Ecto neural progenitor cell (in vitro differentiated cells): ENCODE measurements at places on chromosomes 2 and 18.

DNA sequence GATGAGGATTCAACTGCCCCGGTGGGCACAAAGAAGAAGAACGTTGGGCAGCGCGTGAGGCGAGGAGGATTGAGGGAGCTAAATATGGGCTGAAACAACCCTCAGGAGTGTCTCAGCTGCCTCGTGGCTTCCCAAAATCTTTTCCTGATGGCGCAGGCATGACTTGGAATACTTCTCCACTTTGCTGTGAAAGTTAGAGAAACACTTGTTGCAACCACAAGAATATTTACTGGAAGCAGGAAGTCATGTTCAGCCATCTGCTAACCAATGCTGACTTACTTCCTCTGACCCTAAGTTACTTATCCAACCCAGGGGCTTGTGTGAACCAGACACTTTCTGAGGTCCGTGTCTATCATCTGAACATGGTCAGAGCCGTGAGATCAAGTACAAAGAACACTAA is 148.8 kb downstream of the ARL4C start:
- no peak for DNase-seq

DNA sequence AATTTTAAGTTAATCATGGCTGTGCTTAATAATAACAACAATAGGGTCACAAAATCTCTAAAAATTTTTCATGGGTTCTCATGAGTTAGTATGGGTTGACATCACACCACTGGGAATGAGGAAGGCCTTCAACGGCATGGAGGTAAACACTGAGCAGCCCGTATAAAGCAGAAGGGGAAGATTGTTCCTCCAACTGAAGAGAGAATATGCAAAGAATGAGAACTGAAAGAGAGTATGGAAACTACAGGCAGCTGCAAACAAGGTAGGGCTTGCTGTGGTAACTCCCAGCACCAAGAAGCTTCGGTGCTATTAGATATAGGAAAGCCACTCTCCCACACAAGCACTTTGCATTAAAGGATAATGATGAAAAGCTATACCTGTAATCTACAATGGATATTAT is 1242.3 kb upstream of the CELF4 start:
- no peak for DNase-seq

GRCh38 chr2:11446733-11447248 is 19.2 kb downstream of the E2F6 start:
- peak; percentile 78 for DNase-seq

DNA sequence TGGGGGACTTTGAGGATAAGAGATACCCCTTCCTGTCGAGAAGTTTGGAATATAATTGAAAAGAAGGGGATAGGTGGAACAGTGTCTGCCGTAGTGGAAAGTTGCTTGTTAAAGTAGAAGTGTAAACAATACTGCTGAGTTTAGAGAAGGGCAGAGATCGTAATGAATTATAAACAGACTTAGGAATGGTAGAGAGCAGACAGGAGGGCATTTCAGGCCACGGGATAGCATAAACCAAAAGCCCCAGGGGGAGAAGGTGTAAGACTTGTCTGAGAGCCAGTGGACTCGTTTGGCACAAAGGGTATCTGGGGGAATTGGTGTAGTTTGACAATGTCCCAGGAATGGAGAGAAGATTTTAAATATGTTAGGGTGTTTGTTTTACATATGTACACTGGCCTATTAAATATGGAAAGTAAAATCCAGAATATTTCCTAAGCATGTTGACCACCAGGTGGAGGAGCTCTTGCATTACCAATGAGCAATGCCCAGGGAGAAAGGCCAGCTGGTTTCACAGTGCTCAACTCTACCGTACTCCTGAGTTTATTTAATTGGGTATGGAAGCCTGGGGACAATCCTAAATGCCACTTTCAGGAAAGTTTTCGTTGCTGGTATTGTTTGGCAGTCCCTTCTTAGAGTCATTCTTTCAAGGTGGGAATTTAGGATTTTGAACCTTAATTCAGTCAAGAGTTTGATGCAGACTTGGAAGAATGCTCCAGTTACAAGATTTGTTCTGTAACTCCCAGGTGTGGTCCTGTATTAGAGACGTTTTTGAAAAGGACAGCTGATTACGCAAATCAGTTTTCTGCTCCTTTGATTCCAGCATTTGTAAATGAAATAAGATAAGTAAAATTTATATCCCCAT is 7.5 kb downstream of the COPS8 start:
- no peak for DNase-seq

DNA sequence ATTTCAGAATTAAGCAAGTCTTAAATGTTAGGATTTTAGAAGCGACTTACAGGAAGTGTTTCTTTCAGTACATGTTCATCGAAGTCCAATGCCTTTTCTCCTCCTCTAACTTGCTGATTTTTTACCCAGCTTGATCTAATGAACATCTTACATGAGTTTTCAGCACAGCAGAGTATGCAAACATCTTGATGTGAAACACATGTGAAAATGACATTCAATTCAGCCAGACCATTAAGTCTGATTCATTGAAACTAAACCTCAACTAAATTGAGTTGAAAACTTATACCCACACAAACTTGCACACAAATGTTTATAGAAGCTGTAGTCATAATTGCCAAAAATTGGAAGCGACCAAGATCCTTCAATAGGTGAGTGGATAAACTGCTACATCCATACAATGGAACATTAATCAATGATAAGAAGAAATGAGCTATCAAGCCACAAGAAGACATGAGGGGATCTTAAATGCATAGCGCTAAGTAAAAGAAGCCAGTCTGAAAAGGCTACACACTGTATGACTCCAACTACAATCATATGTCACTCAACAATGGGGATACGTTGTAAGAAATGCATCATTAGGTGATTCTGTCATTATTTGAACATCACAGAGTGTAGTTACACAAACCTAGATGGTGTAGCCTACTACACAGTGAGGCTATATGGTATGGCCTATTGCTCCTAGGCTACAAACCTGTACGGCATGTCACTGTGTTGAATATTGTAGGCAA is 18.5 kb downstream of the PSTPIP2 start:
- DNase-seq = no peak

- DNase-seq = no peak
These were observed 83.1 kb downstream of the CCDC85A start for GRCh38 chr2:56266761-56267414.

GRCh38 chr2:224357098-224357901 is 44.6 kb downstream of the FAM124B start:
- peak; percentile 65 for DNase-seq

DNA sequence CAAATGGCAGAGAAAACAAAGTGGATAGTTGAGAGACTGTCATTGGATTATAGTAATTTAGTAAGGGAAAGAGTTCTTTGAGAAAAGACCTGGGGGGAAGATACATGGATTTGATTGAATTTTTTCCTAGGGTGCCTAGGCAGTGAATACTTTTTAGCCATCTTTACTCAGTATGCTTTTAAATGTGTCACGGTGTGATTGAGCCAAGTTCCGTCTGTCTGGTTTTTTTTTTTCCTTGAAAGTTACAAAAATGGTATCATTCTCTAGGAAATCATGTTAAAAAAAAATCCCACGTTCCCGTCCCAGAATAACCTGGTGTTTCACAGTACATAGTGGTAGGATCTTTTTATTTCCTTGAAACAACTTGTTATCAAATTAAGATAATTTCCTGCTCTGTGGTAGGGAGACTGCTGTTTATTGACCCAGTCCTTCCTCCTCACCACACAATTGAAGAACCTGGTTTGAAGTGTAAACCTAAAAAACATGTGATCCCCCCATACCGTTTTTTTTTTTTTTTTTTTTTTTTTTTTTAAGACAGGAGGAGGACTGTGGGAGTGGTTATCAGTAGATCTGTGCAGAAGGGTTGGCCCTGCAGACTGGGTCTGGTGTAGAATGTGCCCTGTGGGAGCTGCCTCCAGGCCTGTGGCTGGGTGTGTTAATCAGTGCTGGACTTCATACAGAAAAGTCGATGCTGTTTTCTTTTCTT is 55.1 kb downstream of the DGKD start:
- DNase-seq = no peak
